Peyer's patch (tissue), 4 donors: ENCODE measurements at places on chromosomes 7 and 10.

DNA sequence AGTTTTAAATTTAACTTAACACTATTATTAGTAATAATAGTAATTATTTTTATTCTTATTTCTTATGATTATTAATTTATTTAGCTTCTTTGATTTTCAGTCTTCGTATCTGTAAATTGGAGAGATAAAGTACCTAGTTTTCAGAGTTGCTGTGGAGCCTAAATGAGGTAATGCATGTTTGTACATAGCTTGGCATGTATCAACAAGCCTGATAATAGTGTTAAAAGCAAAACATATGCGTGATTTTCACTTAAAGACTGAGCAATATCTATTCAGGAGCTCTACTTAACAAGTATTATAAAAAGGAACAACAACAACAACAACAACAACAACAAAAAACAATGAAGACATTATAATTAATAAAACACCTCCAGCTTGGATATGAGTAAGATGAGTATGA, 12.4 kb downstream of the CALCR start:
- no peaks in the 10 kb centered on the region for H3K4me1 ChIP-seq
- H3K36me3 ChIP-seq = no peaks in the 10 kb centered on the region
- no peaks in the 10 kb centered on the region for H3K27me3 ChIP-seq

GRCh38 chr10:100962351-100963080, 6.8 kb upstream of the SEMA4G start:
- peaks cover 50% of the 10 kb centered on the region for H3K36me3 ChIP-seq
- no peaks in the 10 kb centered on the region for H3K4me1 ChIP-seq
- no peak for DNase-seq
- no peaks in the 10 kb centered on the region for H3K27me3 ChIP-seq
- no peak overlapping the region for H3K27ac ChIP-seq

- no peaks in the 10 kb centered on the region for H3K27me3 ChIP-seq
- H3K27ac ChIP-seq = no peak overlapping the region
- no peak overlapping the region for H3K4me3 ChIP-seq
- DNase-seq = no peak
These were observed 150.4 kb upstream of the PRPS1L1 start for GRCh38 chr7:18177815-18178660.

- H3K27me3 ChIP-seq = no peaks in the 10 kb centered on the region
- no peaks in the 10 kb centered on the region for H3K36me3 ChIP-seq
- no peaks in the 10 kb centered on the region for H3K4me1 ChIP-seq
- H3K27ac ChIP-seq = no peak overlapping the region
- no peak overlapping the region for H3K4me3 ChIP-seq
- DNase-seq = no peak
These were observed 100.3 kb downstream of the CCSER2 start for GRCh38 chr10:84428711-84429110.

GRCh38 chr10:130884456-130884855, 427.1 kb downstream of the TCERG1L start:
- H3K4me3 ChIP-seq = no peak overlapping the region
- DNase-seq = no peak
- no peaks in the 10 kb centered on the region for H3K4me1 ChIP-seq
- H3K27ac ChIP-seq = no peak overlapping the region
- H3K36me3 ChIP-seq = no peaks in the 10 kb centered on the region

DNA sequence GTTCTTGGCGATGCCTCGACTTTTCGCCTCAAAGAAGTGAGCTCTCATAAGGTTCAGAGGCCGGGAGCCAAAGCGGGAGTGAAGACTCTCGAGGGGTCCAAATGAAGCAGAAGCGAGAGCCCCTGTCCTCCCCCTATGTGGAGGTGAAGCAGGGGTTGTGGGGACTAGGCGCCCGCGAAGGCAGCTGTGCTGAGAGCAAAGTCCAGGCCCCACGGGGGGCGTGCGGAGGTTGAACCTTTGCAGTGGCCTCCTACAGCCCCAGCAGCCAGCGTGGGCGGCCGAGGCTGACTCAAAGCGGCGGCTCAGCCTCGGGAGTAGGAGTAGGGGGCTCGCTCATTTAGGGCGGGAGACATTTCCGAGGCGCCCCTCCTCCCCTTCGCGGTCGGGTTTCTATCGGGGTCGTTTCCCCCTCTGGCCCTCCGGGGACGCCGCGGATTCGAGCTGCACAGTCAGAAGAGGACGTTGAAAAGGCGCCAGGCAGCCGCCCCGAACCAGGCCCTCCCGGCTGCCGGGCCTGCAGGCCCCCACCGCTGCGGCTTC, 553 bp upstream of the ADD3 start:
- DNase-seq = no peak
- no peaks in the 10 kb centered on the region for H3K36me3 ChIP-seq
- peak overlapping the region; percentile 92 for H3K4me3 ChIP-seq
- peak overlapping the region; percentile 95 for H3K27ac ChIP-seq
- no peaks in the 10 kb centered on the region for H3K27me3 ChIP-seq

DNA sequence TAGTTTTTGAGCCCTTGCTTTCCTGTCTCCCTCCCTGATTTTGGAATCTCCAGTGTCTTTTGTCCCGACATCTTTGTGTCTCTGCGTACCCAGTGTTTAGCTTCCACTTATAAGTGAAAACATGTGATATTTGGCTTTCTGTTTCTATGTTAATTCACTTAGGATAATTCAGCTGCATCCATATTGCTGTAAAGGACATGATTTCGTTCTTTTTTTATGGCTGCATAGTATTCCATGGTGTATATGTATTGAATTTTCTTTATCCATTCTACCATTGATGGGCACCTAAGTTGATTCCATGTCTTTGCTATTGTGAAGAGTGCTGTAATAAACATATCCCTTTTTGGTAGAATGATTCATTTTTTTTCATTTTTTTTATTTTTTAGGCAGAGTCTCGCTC, 48.3 kb downstream of the ADK start:
- H3K4me3 ChIP-seq = no peak overlapping the region
- DNase-seq = no peak
- no peaks in the 10 kb centered on the region for H3K36me3 ChIP-seq
- H3K27me3 ChIP-seq = no peaks in the 10 kb centered on the region
- H3K4me1 ChIP-seq = no peaks in the 10 kb centered on the region
- no peak overlapping the region for H3K27ac ChIP-seq

GRCh38 chr7:150365673-150366398, 2.8 kb upstream of the REPIN1 start:
- H3K36me3 ChIP-seq = no peaks in the 10 kb centered on the region
- H3K4me1 ChIP-seq = no peaks in the 10 kb centered on the region
- H3K27me3 ChIP-seq = no peaks in the 10 kb centered on the region
- H3K4me3 ChIP-seq = no peak overlapping the region

GRCh38 chr10:44952779-44953231, 6.8 kb upstream of the RASSF4 start:
- H3K36me3 ChIP-seq = no peaks in the 10 kb centered on the region
- no peaks in the 10 kb centered on the region for H3K27me3 ChIP-seq
- H3K4me1 ChIP-seq = peaks cover 5% of the 10 kb centered on the region
- no peak overlapping the region for H3K27ac ChIP-seq
- DNase-seq = no peak

GRCh38 chr7:137609500-137609899, 237.3 kb downstream of the DGKI start:
- no peaks in the 10 kb centered on the region for H3K36me3 ChIP-seq
- H3K27ac ChIP-seq = no peak overlapping the region
- H3K4me3 ChIP-seq = no peak overlapping the region
- DNase-seq = no peak
- H3K4me1 ChIP-seq = no peaks in the 10 kb centered on the region
- H3K27me3 ChIP-seq = no peaks in the 10 kb centered on the region

DNA sequence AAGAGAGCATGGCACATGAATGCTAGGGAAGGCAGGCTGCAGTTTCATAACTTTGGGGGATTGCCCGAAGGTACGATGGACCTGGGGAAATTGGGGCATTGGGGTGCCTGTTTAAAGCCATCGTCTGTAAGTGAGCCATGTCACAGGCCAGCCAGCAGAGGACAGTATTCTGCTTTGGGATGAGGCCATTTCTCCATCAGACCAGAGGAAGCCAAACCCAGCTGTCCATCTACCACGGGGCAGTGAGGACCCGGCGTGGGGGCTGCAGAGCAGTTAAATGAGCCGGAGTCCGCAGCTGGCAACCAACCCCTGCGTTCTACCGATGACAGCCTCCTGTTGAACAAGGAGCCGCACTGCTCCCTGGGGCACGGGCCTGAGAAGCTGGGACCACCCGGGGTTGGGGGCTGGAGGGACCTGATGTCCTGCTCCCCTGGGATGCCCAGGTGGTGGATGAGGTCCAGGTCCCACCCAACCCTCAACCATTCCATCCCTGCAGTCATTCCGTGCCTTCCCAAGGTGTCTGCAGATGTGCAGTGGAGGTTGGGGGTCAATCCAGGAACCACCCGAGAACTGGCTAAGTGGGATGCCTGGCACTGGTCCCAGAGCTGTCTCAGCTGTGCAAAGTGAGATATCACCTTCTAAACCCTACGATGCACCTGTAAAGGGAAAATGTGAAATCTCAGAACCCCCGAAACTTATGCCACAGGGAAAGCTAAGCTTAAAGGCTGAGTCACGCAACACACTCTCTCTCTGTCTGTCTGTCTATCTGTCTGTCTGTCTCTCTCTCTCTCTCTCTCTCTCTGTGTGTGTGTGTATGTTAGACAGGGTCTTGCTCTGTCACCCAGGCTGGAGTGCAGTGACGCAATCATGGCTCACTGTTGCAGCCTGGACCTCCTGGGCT, 12.1 kb upstream of the RHBDD2 start:
- H3K27me3 ChIP-seq = no peaks in the 10 kb centered on the region
- H3K27ac ChIP-seq = no peak overlapping the region
- H3K36me3 ChIP-seq = no peaks in the 10 kb centered on the region
- peak; percentile 59 for DNase-seq
- no peaks in the 10 kb centered on the region for H3K4me1 ChIP-seq

- H3K4me3 ChIP-seq = no peak overlapping the region
- H3K27me3 ChIP-seq = no peaks in the 10 kb centered on the region
- H3K36me3 ChIP-seq = no peaks in the 10 kb centered on the region
- H3K27ac ChIP-seq = no peak overlapping the region
These were observed 76.0 kb downstream of the PCGF5 start for GRCh38 chr10:91296471-91296870.

- H3K4me3 ChIP-seq = no peak overlapping the region
- no peak for DNase-seq
- H3K27ac ChIP-seq = no peak overlapping the region
- no peaks in the 10 kb centered on the region for H3K27me3 ChIP-seq
- no peaks in the 10 kb centered on the region for H3K36me3 ChIP-seq
These were observed 77.4 kb downstream of the PPP1R17 start for GRCh38 chr7:31764462-31764861.

DNA sequence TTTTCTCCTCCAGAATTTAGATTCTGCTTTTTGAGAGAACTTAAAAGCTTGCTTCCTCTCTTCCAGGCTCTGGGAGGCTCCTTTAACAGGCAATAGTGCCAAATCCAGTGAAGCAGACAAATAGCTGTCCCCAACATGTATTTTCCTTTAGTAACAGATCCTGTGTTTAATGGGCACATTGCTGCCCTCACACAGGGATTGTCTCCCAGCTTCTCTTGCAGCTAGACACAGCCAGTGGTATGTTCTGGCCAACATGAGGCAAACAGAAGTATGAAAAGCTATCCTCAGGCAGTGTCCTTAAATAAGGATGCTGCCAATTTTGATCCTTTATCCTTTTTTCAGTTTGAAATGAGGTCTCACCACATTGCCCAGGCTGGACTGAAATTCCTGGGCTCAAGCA, 38.2 kb downstream of the MALSU1 start:
- DNase-seq = no peak
- H3K27me3 ChIP-seq = no peaks in the 10 kb centered on the region
- H3K27ac ChIP-seq = no peak overlapping the region
- no peaks in the 10 kb centered on the region for H3K4me1 ChIP-seq
- no peak overlapping the region for H3K4me3 ChIP-seq

GRCh38 chr7:79452032-79452494, 1.4 kb downstream of the MAGI2 start:
- H3K27me3 ChIP-seq = no peaks in the 10 kb centered on the region
- H3K27ac ChIP-seq = peak overlapping the region; percentile 93
- peak; percentile 64 for DNase-seq

DNA sequence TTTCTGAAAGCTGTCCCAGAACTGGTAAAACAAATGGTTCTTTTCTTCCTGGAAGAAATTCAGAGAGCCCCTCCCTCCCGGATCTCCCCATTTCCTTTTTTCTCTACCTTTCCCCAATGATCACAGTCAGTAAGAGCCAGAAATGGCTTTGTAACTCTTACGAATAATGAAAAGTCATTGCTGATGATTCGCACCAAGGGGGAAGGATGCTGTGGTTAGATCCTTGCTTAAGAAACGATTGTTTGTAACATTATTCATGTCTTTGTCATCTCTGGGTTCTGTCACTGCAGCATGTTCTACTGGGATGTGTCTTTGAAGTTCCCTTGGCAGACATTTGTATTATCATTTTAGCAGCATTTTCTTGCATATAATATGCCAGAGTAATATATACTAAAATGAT, 138.9 kb downstream of the CACNB2 start:
- no peak for DNase-seq
- no peak overlapping the region for H3K4me3 ChIP-seq

DNA sequence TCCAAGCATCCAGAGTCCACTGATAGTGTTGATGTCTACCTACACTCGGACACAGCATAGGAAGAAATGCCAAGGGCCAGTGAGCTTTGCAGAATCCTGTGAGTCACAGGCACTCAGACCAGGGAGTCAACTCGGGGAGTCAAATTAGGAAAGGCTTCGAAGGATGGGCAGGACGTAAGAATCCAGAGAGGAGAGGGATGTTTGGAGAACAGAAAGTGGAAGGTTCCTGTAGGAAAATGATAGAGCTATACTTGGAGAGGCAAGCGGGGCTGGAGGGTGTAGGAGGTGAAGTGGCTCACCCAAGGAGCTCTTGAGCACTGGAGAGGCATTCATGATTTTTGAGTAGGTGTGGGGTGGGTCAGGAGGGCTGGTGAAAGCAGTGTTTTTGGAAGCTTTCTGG, 3.0 kb downstream of the ZYX start:
- H3K27me3 ChIP-seq = no peaks in the 10 kb centered on the region
- no peak overlapping the region for H3K4me3 ChIP-seq
- peak overlapping the region; percentile 99 for H3K27ac ChIP-seq

- no peaks in the 10 kb centered on the region for H3K4me1 ChIP-seq
- H3K36me3 ChIP-seq = no peaks in the 10 kb centered on the region
- no peak overlapping the region for H3K4me3 ChIP-seq
- H3K27ac ChIP-seq = no peak overlapping the region
- no peak for DNase-seq
These were observed 92.8 kb upstream of the FAM133B start for GRCh38 chr7:92682903-92683539.

DNA sequence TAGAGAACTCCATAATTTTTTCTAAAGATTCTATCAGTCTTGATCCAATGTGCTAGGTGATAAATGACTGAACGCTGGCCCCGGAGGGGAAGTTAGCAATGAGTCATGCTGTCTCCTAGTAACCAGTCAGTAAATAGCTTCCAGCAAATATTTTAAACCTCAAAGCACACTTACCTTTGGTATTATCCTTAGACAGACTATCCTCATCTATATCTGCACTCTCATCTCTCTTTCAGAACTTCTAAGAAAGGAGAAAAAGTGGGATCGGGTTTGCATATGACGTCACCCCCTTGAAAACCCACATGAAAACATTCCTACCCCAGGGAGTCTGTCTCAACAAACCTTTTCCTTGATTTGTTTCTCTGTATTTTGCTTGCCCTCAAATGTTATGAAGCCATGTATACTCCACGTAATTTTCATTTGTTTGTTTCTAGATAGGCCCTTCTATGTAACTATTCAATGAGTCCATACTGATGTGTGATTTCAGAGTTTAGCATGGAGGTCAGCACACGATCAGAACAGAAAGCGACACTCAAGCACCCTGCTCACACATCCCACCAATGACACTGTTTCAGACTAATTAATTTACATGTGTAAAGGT, 174.9 kb upstream of the NRP1 start:
- no peaks in the 10 kb centered on the region for H3K4me1 ChIP-seq
- H3K27me3 ChIP-seq = no peaks in the 10 kb centered on the region
- H3K36me3 ChIP-seq = no peaks in the 10 kb centered on the region
